ENCODE measurements at places on chromosomes 2 and 18.

- DNase-seq, result no peak
Measured at GRCh38 chr2:171991027-171991426, 8.7 kb upstream of the METAP1D start.

DNA sequence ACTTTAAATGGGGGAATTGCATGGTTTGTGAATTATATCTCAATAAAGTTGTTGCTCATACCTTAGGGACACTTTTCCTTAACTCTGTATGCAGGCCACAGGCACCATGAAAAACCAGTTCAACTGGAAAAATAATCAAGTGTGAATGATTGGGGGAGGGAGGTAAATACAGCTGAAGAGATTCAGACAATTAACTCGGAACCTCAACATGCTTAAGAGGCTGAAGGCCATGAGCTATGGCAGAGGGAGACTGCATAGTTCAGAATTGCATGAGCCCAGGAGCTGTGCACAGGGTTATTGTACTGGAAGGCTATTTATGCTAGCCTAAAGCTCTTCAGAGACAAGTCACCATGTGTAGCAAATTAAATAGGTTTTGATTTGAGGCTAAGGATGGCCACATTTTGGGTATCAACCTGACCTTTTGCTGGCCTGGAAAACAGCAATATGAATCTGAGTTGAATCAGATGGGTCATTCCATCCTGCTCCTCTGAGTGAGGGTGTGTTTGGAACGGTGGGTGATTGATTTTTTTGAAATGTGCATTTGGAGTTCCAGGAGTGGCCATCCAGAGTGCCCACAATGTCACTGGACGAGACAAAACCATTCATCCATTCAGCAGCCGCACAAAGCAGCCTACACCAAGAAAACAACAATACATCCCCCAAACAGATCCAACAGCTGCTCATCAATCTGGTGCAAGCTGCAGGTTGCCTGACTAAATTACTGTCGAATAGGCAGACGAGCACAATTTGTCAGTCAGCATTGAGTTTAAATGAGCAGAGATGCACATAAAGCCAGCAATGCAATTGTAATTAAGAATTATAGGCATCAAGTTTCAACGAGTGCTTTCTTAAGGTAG lies 42.5 kb downstream of the HRH4 start:
- DNase-seq, result no peak

- DNase-seq, result no peak
Measured at GRCh38 chr2:85838641-85839040, 50.1 kb downstream of the ST3GAL5 start.

GRCh38 chr2:204312105-204312504 lies 233.2 kb upstream of the PARD3B start:
- no peak for DNase-seq

GRCh38 chr2:165627470-165627869 lies 158.0 kb downstream of the CSRNP3 start:
- DNase-seq, result no peak

GRCh38 chr2:161136696-161137324 lies 23.4 kb upstream of the TANK start:
- DNase-seq, result peak; percentile 15

GRCh38 chr2:126657636-126658318 lies 1.8 kb downstream of the GYPC start:
- DNase-seq, result peak; percentile 50
